ENCODE measurements at places on chromosomes 2 and 18.
A peak's percentile ranks its signal among the peaks of the same experiment; 100 is the strongest.

DNA sequence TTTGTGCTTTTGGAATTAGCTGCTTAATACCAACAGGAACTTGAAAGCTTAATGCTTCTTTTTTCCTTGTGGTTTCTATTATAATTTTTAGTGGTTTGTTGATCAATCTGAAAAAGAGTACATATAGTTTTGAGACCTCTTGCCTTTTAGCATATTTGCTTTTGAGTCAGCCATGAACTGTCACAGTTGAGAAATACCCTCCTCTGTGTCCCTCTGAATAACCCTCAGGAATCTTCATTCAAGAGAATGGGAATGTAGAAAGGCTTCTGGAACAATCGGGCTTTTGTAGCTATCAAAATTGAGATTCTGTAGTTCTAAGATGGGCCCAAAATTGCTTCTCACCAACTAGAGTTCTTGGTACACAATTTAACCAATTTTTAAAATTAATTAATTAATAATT, 451.1 kb upstream of the TRIB2 start:
- H3K36me3 ChIP-seq, result no peaks in the 10 kb centered on the region
- no peak overlapping the region for H3K4me3 ChIP-seq
- H3K4me1 ChIP-seq, result peaks cover 31% of the 10 kb centered on the region
- no peak overlapping the region for H3K27ac ChIP-seq
- no peaks in the 10 kb centered on the region for H3K27me3 ChIP-seq

DNA sequence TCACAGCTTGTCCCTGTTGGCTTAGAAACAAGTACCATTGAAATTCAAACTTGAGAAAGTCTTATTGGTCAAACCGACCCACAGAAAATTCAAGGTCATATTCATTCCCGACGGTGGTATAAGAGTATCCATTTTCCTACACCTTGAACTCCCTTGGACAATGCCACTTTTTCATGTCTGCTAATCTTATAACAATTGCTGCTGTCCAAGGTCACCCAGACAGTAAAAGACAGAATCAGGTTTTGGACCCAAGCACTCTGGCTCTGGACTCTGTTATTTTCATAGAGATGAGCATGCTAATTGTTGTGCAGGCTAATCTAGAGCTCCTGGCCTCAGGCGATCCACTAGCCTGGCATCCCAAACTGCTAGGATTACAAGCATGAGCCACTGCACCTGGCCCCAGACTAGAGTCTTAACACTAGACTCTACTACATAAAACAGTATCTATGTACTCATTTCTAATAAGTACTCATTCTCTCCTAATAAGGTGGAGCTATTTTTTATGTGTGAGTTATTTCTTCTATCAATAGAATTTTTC, 57.8 kb downstream of the C2orf76 start:
- no peak for DNase-seq
- H3K27ac ChIP-seq, result no peak overlapping the region
- no peaks in the 10 kb centered on the region for H3K4me1 ChIP-seq
- H3K27me3 ChIP-seq, result no peaks in the 10 kb centered on the region
- H3K36me3 ChIP-seq, result peaks cover 22% of the 10 kb centered on the region
- H3K4me3 ChIP-seq, result no peak overlapping the region

GRCh38 chr2:120220756-120221155, 2.4 kb downstream of the TMEM185B start:
- peaks cover 40% of the 10 kb centered on the region for H3K4me1 ChIP-seq
- peak overlapping the region; percentile 77 for H3K4me3 ChIP-seq
- H3K27me3 ChIP-seq, result no peaks in the 10 kb centered on the region
- H3K27ac ChIP-seq, result no peak overlapping the region
- DNase-seq, result no peak
- H3K36me3 ChIP-seq, result peaks cover 23% of the 10 kb centered on the region

DNA sequence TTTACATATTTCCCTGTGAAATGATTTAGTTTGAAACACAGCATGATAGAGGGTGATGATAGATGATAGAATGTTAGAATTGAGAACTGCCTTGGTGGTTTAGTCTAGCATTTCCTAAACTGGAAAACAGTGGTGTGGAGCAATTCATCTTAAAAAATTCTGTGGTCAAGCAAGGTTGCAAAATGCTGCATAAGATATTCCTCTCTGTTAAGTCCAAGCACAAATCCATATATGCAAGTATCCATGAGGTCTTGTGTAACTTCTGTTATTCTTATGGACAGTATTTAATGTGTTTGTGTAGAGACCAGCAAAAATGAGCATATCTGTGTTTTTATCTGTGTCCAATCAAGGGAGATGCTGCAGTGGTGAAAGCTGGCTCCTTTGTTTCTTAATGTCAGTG, 30.0 kb downstream of the CPS1 start:
- no peaks in the 10 kb centered on the region for H3K27me3 ChIP-seq
- no peak for DNase-seq
- H3K4me1 ChIP-seq, result no peaks in the 10 kb centered on the region
- no peaks in the 10 kb centered on the region for H3K36me3 ChIP-seq

DNA sequence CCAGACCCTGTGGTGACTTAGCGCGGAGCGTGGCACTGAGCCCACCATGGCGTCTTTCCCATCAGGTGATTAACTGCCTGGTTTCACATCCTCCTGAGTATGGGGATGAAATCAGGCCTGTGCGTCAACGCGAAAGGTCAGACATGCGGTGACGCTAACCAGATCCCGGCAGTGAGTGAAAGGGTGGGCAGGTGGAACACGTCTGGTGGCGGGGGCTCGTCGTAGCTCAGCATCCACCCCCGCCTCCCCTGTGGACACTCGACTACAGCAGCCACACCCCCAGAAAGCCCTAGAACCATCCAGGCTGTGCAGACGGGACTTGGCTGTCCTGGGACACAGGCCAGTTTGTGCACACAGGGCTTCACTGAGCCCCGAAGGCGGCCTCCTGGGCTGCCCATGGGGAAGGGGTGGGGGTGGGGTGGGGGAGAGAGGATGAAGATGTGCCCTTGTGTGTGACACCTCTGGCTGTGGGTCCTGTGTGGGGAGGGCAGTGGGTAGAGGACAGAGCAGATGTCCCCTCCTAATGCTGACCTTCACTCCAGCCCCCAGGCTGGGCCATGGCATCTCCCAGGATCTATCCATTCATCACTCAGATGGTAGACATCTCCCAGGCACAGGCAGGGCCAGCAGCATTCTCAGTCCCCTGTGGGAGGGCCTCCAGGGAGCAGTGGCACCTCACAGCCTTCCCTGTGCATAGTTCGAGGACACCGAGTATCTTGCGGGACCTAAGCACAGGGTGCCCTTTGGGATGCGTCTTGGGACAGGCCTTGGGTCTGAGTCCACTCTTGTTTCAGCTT, 27.5 kb downstream of the RAMP1 start:
- no peak overlapping the region for H3K27ac ChIP-seq
- DNase-seq, result no peak
- H3K4me1 ChIP-seq, result no peaks in the 10 kb centered on the region
- H3K4me3 ChIP-seq, result no peak overlapping the region
- H3K27me3 ChIP-seq, result no peaks in the 10 kb centered on the region
- no peaks in the 10 kb centered on the region for H3K36me3 ChIP-seq

- no peak overlapping the region for H3K27ac ChIP-seq
- H3K4me3 ChIP-seq, result no peak overlapping the region
- DNase-seq, result no peak
- no peaks in the 10 kb centered on the region for H3K27me3 ChIP-seq
- H3K4me1 ChIP-seq, result no peaks in the 10 kb centered on the region
Measured at GRCh38 chr2:72576459-72576858, 249.4 kb downstream of the EXOC6B start.

DNA sequence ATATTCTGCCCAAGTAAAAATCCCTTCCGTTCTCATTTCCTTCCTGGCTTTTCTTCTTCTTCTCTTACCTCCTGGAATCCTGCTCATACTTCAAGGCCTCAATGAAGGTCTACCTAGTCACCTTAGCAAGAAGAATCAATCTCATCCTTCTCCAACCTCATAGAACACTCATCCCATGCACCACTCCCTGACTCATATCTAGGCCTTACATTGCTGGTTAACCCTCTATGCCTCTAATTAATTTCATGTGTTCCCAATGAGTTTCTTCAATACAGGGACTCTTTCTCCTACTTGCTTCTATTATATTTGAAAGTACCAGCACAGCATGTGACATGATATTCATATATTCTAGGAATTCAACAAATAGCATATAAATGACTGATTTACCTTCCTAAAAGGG, 63.0 kb downstream of the BCL11A start:
- no peak overlapping the region for H3K27ac ChIP-seq
- no peaks in the 10 kb centered on the region for H3K36me3 ChIP-seq
- no peak overlapping the region for H3K4me3 ChIP-seq
- peaks cover 4% of the 10 kb centered on the region for H3K27me3 ChIP-seq

DNA sequence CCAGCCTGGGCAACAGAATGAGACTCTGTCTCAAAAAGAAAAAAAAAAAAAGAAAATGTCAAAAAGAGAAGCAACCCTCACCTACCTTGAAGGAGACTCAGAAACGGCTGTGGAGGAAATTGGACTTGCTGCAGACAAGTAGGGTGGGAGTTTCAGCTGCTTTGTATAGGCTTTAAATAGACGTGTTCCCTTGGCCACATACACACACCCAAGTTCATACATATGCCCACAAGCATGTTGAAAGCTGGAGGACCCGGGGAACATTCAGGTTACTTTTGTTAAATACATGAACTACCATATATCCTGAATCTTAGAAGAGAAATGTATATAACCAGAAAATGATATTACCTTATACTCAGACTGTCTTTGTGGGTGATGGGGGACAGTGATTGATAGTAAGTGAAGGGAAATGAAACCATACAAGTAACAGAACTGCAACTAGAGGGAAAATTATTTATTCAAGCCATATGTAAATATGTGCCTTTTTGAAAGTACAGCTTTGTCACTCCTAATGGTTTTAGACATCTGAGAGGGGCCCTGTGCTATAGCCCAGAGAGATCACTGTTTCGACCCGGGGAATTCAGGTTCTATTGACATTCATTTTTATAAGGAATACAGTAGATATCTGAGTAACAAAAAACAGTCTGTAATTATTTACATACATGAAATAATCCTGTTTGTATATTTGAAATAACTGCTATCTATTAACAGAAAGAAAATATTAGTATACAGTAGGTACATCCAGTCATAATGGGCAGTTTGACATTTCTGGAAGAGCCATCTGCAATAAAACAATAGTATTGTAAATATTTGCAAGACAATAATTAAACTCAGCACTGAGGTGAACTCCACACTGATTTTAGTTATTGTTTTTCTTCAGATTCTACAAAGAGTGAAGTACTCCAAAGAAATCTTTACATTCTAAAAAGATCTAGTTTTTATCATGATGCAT, 48.0 kb upstream of the TGIF1 start:
- H3K36me3 ChIP-seq, result peaks cover 10% of the 10 kb centered on the region
- no peak overlapping the region for H3K27ac ChIP-seq
- H3K27me3 ChIP-seq, result no peaks in the 10 kb centered on the region
- no peak for DNase-seq
- H3K4me1 ChIP-seq, result peaks cover 39% of the 10 kb centered on the region

- H3K4me3 ChIP-seq, result no peak overlapping the region
- H3K27ac ChIP-seq, result no peak overlapping the region
- DNase-seq, result no peak
- peaks cover 2% of the 10 kb centered on the region for H3K27me3 ChIP-seq
- no peaks in the 10 kb centered on the region for H3K4me1 ChIP-seq
- H3K36me3 ChIP-seq, result no peaks in the 10 kb centered on the region
Measured at GRCh38 chr2:25115902-25116301, 52.5 kb downstream of the POMC start.

DNA sequence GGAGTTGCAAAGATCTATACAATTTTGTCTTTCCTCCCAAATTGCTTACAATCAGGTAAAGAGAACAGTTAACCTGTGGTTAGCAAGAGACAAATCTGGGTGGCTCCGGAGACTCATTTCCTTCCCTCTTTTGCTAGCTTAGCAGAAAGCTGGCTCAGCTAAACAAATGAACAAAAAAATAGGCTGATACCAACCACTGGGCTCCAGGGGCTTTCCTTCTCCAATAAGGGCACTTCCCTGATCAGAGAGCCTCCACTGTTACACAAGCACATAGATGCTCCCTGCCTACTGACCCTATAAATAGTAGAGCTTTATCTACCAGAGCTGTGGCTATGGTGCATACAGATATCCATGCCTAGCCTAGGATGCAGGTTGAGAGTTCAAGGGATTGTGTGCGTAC, 90.1 kb upstream of the ARL5A start:
- no peaks in the 10 kb centered on the region for H3K4me1 ChIP-seq
- peaks cover 13% of the 10 kb centered on the region for H3K27me3 ChIP-seq
- no peak overlapping the region for H3K4me3 ChIP-seq
- no peak overlapping the region for H3K27ac ChIP-seq

DNA sequence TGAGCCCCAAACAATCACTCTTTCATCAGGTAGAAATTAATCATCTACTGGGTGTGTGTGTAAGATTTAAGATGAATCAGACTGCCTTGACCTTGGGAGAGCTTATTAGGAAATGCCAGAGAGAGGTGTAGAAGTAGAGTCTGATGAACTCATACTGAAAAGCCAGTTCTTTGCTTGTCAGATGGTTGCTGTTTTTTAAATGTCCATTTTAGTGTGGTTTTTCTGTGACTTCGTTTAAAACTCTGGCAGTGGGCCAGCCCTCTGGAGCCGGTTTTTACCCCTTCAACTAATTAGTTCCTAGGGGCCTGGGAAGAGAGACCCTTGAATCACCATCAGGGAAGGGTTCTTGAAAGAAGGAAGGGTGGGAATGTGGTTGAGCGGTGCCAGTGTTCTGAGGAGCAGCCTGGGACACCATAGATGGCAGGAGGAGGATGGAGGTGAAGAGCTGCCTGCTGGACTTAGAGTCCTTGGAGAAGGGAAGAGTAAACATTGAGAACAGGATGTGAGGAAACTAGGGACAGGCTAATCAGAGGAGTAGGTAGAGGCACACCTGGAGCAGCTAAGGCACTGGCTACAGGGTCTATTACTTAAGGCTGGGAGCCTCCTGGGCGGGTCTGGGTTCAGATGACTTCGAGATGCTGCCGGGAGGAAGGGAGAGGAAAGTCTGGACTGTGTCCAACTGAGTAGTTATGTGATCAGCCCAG, 66.1 kb downstream of the LRRFIP1 start:
- H3K27me3 ChIP-seq, result no peaks in the 10 kb centered on the region
- peak overlapping the region; percentile 96 for H3K27ac ChIP-seq
- DNase-seq, result no peak
- no peaks in the 10 kb centered on the region for H3K36me3 ChIP-seq
- H3K4me1 ChIP-seq, result peaks cover 82% of the 10 kb centered on the region
- H3K4me3 ChIP-seq, result peak overlapping the region; percentile 89

DNA sequence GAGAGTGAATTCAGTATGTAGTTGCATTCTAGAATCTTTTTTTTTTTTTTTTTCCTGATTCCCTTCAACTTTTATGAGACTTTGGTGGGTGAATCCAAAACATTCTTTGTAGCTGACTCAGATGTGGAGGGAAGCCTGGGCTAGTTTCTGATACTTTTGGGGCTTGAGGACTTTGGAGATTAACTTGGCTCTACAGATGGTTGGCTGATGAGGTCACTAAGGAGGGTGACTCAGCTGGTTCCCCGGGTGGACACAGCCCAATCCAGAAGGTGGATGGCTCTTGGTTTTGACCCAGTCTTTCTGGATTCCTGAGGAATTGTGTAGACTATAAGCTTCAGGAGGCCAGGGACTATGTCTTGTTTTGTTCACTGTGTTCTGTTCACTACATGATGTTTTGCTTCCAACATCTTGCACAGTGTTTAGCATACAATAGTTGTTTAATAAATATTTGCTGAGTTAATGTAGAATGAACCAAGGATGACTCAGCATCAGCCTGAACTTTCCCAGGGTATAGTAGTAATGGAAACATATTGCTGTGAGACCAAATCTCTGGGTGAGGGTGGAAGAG, 30.5 kb downstream of the LAMA3 start:
- no peak overlapping the region for H3K27ac ChIP-seq
- DNase-seq, result no peak
- H3K27me3 ChIP-seq, result peaks cover 7% of the 10 kb centered on the region
- no peaks in the 10 kb centered on the region for H3K4me1 ChIP-seq
